Dermis microvascular lymphatic vessel endothelial cell (primary cell): ENCODE measurements at places on chromosomes 11 and 22.

DNA sequence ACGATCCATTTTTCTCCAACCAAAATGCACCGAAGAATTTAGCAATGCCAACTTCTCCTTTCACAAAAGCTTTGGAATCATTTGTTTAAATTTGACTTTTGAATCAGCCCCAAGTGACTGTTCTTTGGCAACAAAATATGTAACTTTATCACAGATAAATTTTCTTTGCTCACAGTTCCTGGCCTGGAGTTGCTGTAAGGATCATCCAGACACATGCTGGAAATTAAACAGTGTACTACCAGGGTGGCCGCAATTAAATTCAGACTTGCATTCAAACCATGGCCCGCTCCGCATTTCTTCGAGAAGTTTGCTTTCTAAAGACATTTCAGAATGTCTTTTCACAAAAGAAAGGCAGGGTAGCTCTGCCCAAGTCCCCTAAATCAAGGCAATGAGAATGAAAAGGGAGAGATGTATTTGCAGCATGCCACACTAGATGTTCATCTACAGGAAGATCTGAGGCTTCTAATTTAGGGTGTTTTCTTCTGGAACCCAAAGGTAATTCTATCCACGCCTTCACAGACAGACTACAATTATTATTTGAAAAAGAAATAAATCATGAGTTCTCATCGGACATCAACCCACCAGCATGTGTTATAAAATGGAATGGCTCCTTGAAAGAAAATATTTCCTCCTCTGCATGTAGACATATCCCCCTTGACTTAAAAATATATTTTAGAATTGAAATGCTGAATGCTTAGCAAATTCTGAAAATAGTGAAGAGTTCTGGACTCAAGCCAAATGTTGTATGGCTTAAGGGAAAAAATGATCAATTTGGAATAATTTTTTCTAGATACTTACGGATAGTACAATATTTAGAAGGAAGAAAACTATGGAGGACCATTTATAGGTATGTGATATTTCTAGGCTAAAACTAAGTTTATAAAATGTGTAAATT is 189.7 kb upstream of the BLID start:
- no peak for DNase-seq

DNA sequence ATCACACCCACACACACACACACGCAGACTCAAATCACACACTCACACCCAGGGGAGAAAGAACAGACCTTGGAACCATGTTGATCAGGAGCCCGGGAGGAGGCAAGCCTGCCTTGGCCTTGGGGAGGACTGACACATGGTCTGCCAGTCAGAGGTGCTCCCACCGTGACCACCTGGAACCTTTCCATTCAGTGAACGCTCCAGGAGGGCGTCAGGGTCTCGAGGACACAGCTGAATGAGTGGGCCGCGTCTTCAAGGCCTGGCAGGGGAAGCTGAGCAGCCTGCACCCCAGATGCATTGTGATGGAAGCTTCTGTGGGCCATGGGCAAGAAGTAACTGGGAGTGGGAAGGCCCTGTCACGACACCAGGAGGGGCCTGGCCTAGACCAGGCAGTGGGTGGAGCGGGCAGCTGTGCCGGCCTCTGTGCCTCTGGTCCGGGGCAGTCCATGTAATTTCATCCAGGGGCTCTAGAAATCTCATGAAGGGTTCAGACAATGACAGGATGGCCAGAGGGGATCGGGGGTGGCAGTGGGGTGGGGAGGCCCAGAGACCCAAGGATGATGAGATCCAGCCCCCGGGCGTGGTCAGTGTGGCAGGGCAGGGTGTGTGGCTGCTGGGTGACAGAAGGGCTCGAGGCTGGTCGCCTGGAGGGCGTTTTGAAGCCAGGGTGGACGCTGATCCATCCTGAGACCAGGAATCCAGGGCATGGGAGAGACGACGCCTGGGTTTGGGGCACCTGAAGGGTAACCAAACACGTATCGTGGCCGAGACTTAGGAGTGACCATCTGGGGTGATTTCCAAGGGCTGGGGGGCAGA is 53.7 kb downstream of the IGF2 start:
- DNase-seq, result no peak

DNA sequence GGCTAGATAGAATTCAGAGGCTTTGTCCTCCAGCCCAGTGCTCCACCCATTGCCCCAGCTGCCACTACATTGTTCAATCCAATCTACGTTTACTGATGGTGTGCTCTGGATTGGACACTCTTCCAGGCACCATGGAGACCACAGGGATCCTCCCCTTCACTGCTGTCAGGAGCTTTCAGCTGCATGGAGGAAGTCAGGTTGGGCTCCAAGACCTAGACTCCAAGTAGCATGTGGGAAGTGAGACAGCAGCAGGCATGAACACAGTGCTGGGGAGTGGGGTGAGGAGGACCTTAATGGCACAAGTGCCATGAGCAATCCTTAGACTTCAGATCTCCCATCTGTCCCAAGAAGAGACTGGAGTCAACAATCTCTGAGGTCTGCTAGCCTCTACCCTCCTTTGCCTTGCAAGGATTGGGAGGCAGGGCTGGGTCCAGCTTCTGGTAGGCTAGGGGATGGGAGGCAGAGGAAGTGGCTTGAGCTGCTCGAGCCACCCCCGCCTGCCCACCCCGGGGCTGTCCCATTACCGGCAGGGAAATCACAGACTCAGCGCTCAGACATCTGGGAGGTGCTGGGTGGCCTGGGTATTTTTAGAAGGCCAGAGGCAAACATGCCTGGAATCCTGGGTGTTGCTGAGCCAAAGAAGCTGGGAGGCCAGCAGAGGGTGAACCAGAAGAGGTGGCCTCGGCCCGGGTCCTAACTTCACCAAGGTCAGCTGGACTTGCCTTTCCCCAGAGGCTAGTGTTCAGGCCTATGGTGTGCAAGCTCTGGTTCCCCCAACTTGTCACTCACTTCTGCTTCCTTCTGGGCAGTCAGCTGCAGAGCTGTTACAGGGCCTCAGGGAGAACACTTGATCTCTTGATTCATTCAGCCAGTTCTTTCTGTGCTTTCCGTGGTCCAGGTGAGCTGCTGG is 15.2 kb upstream of the FCHSD2 start:
- DNase-seq, result no peak

- no peak for DNase-seq
Observed at GRCh38 chr11:121801394-121801748, 314.6 kb downstream of the BLID start.

DNA sequence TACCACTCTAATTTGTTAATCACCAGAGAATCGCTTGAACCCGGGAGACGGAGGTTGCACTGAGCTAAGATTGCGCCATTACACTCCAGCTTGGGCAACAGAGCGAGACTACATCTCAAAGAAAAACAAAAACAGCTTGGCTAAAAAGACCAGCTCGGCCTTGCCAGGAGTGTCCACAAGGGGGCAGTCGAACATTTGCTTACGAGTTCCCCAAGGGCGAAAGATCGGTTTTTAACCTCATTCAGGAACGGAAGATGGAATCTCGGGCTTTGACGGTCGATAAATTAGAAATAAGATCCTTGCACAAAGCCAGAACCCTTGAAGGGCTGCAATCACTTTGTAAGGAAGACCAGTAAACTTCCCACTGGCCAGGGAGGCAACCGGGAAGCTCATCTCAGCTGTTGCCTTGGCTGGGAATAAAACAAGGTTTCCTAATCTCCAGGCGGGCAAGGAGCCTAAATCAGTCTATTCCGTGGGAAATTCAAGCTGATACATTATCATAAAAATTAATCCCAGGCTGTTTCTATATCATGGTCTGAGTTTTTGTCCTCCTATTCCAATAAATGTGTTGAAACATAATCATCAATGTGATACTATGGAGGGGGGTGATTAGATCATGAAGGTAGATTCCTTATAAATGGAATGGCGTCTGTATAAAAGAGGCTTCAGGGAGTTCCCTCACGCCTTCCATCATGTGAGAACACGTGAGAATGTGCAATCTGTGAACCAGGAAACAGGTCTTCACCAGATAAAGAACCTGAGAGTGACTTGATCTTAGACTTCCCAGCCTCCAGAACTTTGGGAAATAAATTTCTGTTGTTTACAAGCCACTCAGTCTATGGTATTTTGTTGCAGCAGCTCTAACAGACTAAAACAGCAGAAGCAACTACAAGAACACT is 14.9 kb upstream of the SLC29A2 start:
- peak; percentile 76 for DNase-seq

GRCh38 chr11:32396991-32397390 is 38.3 kb downstream of the WT1 start:
- DNase-seq, result no peak

DNA sequence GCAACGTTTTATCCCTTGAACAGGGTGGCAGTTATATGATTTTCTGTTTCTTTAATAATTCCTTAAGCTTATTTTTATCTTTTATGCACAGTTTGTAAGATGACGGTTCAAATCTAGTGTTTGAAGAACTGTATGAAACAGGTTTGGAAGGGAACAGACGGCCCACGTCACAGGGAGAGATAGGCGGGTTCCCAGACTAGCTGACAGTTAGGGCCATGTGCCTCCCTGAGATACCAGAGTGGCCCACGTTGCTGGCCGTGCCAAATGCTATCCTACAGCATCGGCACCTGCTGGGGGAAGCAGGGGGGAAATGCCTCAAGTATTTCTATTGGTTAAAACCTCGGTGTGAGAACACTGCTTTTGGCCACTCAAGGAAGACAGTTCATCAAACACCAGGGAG is 50.2 kb upstream of the BID start:
- no peak for DNase-seq

GRCh38 chr11:56885177-56885576 is 103.5 kb upstream of the OR5AK2 start:
- no peak for DNase-seq

GRCh38 chr11:134562196-134562595 is 150.2 kb upstream of the B3GAT1 start:
- DNase-seq, result no peak

DNA sequence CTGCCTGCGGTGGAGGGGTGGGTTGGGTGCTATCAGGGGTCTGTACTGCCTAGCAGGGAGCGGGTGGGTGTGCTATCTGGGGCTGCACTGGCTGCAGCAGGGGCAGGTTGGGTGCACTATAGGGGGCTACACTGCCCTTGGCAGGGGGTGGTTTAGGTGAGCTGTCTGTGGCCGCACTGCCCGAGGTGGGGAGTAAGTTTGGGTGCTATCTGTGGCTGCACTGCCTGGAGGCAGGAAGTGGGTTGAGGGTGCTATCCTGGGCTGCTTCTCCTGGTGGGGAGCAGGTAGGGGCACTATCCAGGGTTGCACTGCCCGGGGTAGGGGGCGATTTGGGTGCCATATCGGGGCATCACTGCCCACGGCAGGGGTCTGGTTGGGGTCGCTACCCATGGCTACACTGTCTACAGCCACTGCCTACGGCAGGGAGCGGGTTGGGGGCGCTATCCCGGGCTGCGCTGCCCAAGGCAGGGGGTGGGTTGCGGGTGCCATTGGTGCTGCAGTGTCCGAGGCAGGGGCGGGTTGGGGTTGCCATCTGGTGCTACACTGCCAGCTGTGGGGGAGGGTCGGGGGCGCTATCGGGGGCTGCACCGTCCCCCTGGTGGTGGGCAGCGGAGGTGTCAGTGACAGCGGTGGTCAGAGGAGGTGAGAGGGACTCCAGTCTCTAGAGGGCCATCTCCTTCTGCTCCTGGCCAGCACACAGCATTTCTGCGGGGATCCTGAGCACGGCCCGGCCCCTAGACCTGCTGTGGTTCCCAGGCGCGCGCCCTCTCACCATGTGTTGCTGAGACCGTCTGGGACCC is 1.3 kb upstream of the RFPL2 start:
- no peak for DNase-seq

DNA sequence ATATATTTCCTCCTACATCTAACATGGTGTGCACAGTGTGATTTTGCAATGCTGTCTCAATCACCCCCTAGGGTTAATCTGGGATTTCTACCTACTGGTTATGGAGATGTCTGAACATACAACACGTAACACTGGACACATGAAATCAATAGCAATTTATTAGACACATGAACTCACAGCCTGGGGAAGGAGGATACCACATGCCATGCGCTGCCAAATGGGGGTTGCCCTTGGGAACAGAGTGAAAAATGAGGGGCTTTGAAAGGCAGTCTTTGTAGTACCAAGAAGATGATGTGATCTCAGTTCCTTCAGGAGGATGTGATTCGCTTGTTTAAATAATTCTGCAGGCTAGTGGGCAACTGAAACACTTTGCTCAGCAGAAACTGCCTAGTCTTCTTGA is 253.6 kb upstream of the LRRC4C start:
- DNase-seq, result no peak

DNA sequence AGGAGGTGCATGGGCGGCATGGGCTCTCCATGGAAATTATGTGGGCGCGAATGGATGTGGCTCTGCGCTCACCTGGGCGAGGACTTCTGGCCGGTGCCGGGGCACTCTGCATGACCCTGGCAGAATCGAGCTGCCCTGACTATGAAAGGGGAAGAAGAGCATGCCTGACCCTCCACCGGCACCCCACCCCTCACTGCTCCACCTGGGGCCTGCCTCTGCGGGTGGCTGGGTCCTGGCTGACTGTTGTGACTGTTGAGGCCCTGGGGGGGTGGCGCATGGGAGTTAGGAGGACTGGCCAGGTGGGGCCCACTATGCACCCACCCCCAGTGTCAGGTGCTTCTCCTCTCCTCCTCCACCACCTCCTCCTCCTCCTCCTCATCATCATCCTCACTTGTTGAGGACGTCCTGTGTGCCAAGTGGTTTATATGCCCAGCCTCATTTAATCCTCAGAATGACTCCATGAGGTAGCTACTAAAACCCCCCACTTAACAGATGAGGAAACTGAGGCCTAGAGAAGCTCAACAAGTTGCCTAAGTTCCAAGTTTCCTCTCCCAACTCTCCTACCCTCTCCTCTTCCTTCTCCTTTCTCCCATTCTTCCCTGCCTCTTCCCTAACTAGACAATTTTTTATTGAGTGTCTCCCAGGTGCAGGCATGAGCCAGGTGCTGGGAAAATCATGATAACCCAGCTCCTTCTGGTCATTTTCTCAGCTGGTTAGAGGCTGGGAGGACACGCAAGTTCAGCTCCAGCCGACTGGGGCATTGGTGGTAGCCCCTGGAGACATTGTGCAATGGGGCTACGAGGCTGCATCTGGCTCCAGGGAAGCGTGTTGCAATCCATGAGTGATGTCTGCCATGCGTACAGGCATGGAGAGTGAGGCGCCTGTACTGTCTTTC is 2.3 kb downstream of the MYEOV start:
- no peak for DNase-seq

DNA sequence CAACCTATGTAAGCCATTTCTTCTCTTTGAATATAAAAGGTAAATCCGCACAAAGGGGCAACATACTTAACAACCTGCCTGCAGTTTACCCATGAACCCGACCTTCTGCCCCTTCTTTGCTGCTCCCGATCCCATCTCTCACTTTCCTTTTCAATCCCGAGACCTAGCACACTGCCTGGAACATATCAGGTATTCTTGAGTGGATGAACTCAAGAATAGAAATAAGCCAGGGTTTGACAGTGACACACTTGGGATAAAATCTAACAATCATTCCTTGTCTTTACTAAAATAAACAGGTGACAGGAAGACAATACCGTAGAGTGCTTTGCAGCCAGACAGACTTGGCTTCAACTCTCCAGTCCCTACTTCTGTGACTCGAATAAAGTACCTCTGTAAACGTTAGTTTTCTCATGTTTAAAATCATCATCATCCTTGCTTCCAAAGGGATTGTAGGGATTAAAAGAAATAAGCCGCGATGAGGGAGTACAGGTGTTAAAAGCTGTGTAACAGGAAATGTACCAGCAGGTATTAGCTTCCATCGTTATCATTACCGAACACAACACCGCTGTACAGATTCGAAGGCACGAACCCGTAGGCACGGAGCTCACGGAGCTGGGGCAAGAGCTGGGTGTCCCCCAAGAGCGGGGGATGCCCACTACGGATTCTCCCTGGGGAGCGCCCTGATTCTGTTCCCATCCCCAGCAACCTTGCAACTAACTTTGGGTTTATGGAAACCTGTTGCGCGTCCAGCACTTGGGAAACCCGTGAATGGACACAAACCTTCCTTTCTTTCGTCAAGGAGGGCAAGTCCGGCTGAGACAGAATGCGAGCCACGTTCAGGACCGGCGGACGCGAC is 720 bp downstream of the UFD1 start:
- DNase-seq, result no peak
